Activated T-helper 2 cell treated with anti-CD3 and anti-CD28 coated beads, Interferon-gamma antibody, Interleukin-2, Interleukin-4, amounts not matched to agents 10 μg/mL and 5 μg/mL and 100 μg/mL, durations not matched to agents 14 hours and 24 hours and 36 hours (primary cell): ENCODE measurements at places on chromosomes 2 and 18. TPM values are rescaled to one million over a fixed set of nuclear protein-coding genes. Genes with fewer than 3 reads are reported as not detected.

The EFEMP1 gene
- not detected in 2 replicates for total RNA-seq

DNA sequence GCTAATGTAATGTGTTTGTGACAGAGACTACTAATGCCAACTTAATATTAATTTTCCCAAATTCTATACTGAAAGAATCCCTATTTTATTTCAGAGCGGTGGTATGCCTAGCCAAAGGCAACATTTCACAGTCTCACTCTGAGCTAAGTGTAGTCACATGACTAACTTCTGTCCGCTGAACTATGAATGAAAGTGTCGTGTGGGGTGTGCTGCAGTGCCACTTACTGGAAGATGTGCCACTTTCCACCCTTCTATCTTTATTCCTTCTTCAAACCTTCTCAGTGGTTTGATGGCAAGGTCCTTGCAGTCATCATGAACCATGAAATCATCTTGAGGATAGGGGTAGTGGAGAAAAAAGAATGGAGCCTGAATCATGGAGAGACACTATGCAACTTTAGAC is 47.3 kb upstream of the C1D start:
- H3K27me3 ChIP-seq, result peaks cover 5% of the 10 kb centered on the region
- H3K27ac ChIP-seq, result no peak overlapping the region
- no peaks in the 10 kb centered on the region for H3K4me1 ChIP-seq

- DNase-seq, result no peak
- peaks cover 88% of the 10 kb centered on the region for H3K36me3 ChIP-seq
- H3K27ac ChIP-seq, result no peak overlapping the region
- no peaks in the 10 kb centered on the region for H3K27me3 ChIP-seq
- no peak overlapping the region for H3K4me3 ChIP-seq
Measured at GRCh38 chr2:172572981-172573380, 17.1 kb downstream of the PDK1 start.

DNA sequence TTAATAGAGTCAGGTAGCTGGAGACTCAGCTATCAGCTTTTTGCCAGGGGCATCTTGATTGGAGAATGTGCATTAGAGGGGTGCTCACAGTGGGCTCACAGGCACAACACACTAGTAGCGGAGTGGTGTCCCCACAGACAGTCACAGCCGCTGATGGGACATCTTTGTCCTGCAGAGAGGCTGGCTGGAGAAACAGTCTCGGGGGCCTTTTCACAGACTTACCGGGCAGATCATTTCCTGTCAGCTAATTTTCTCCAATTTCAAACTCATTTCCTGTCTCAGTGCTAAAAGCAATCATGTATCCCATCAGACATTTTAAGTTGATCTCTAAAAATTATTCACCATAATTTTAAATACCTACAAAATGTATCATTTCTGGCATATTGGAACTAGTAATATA is 562.6 kb downstream of the DCDC2C start:
- no peak for DNase-seq
- H3K36me3 ChIP-seq, result no peaks in the 10 kb centered on the region
- no peaks in the 10 kb centered on the region for H3K4me1 ChIP-seq
- H3K27me3 ChIP-seq, result no peaks in the 10 kb centered on the region

- no peaks in the 10 kb centered on the region for H3K36me3 ChIP-seq
- no peaks in the 10 kb centered on the region for H3K27me3 ChIP-seq
- no peak overlapping the region for H3K27ac ChIP-seq
- DNase-seq, result no peak
- no peaks in the 10 kb centered on the region for H3K4me1 ChIP-seq
- H3K4me3 ChIP-seq, result no peak overlapping the region
Measured at GRCh38 chr2:189147361-189147760, 32.2 kb downstream of the COL5A2 start.
